ENCODE measurements at places on chromosomes 13 and 19.

GRCh38 chr19:28567834-28568233 is 645.1 kb downstream of the UQCRFS1 start:
- no peak for DNase-seq

GRCh38 chr13:20035130-20035529 is 76.6 kb downstream of the ZMYM2 start:
- no peak for DNase-seq

DNA sequence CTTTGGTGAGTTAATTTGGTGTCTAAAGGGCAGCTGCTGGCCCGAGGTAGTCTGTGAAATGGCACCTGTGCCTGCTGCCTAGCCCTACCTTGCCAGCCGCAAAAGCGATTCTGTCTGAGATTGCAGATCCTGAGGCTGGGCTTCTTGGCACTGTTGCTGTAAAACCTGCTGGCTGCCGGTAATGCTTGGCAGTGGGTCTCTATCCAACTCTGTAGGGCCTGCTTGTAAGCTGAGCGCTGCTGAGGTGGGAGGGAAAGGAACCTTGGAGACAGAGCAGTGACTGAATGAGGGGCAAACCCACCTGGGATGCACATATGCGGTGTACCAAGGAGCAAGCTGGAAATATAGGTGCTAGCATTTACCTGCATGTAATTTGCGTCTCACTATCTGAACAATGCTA is 11.7 kb downstream of the LCP1 start:
- no peak for DNase-seq

DNA sequence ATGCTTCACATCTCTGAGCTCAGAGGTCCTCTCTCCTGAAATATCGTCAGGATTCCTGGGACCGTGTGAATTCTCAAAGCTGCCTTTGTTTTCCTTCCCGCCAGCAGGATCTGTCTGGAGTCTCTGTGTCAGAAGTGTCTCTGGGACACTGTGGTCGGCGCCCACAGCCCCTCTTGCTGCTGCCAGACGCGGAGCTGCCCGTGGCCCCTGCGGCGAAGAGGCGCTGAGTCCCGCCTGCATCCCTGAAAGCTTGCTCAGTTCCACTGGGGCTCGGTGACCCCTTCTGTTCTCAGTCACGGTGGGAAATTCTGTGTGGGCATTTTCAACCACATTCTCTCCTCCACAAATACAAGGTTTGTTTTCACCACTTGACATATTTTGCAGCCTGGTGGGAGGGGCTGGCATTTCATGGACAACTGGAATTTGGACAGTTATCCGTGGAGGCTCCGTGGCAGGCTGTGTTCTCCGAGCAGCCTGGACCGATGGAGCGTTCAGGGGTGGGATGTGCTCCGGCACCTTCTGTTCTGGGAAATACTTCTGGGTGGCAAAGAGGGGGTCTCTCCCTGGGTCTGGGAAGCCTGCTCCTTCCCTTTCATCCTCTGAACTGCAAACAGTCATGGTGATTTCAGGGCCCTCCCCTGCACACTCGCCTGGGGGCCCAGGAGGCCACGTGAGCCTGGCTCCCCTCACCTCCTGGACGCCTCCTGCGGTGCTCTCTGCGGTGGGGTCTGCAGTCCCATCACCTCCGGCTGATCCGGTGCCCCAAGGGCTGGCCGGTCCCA is 42.6 kb upstream of the GRTP1 start:
- no peak for DNase-seq

DNA sequence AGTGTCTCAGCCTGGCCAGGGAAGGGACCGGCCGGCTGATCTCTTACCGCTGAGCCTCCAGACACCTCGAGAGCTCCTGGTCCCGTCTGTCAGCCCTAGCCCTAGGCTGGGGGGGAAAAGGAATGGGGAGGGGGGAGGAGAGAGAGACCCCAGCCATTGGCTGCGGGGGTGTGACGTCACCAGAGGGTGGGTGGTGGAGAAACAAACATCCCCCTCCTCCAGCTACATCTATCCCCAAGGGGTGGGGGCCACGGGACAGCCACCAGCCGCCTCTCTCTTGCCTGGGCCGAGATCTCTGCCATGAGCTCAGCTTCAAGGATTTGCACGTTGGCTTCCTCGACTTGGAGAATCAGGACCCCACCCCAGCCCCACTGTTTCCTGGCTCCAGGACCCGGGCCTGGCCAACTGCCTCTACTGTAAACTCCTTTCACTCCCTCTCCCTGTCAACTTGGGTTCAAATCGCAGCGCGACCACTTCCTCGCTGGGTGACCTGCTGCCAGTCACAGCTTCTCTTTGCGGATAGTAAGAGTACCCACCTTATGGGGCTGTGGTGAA is at the start of gene PRX:
TSS of gene PRX (minus strand) at position 88 of the 555 bp plus-strand sequence. CDS start 5,446 bp downstream, outside the sequence.
- no peak for DNase-seq

DNA sequence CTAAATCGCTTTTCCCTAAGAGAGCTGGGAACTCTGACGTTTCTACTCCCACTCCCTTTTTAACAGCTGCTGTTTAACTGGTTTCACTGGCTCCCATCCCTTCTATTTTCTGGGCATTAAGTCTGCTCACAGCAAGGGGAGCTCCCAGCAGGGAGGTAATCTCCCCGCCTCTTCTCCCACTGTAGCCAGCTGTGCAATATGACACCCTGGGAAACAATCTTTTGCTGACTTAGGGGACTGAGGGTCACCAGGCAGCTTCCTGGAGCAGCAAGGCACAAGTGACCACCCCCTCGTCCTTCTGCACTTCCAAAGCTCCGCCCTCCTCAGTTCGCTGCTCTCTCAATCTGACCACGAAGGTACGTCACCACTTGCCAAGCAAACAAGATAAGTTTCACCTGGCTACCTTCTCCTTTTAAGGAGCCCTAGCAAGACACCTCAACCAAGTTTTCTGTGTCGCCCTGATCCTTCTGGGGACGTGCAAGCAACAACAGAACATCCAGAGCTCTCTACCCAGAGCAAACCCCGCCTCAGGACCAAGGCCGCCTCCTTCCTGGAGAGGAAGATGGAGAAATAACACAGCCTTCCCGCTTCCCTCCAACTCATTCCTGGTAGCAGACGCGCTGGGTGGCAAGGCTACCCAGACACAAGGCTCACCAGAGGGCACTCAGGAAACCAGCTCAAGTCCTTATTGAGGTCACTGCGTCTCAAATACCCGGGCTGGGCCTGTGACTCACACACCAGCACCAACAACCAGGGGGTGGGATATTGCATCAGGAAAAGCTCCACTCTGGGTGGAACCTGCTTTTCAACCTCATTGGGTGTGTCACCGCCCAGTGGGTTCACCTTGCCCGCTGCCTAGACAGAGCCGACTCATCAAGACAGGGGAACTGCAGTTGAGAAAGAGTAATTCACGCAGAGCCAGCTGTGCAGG is 92.4 kb downstream of the STK24 start:
- DNase-seq: peak; percentile 38

- no peak for DNase-seq
These were observed 223.4 kb upstream of the HTR2A start for GRCh38 chr13:47120282-47120681.

DNA sequence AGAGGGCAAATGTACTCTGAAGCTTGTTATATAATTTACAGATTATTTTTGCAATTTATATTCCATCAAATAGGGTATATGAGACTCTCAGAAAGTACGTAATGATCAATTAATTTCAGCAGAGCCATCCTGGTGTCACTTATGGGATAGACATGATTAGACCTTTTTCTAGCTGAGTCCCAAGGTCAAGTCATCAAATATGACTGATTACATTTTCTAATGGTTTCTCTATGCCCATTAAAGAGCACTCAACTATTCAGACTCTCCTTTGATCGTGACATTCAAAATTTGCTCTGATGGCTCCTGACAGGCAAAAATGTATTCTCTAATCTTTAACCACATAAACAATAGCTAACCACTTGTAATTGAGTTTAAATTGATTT is 469.2 kb downstream of the COG6 start:
- no peak for DNase-seq

DNA sequence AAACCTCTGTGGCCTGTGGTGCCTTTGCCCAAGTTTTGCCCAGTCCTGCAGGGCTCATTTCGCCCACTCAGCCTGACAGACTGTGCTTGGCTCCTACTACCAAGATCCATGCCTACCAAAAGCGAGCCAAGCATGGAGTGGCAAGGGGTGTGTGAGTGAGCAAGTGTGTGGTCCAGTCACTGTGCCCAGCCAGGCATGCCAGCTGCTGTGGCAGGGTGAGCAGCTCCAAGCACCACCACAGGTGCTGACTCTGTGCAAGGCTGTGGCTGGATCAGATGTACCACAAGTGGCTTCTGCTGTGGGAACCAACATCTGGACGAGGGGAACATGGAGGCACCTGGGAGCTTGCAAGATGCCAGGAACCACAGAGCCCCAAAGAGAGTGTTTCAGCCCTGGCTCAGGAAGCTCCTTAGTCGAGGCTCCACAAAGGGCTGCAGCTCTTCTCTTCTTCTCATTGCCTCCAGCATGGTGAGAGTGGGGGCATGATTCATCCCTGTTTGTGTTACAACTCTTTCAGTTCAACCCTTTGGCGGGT is 1564.2 kb upstream of the MIR17HG start:
- DNase-seq: no peak

- no peak for DNase-seq
These were observed 71.3 kb upstream of the C13orf46 start for GRCh38 chr13:114045113-114045735.

- no peak for DNase-seq
These were observed 350.5 kb downstream of the KCNRG start for GRCh38 chr13:50365408-50366391.

- DNase-seq: no peak
These were observed 40.5 kb downstream of the FAM124A start for GRCh38 chr13:51262501-51263211.

DNA sequence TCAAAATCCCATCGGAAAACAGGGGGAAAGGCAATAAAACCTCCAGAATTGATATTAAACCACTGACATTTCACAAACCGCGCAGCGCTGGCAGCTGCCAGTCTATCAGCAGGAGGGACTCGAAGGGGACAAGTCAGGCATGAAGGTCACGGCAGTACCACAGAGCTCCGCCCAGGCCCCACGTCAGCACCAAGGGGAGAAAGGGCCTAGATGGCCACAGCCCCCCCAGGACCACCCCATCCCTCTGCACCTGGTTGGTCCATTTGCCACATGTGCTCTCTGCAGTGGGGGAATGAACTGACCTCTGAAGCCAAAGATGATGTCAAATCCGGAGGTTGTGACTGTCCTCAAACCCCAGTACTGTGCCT is 9.5 kb upstream of the VSTM2B start:
- no peak for DNase-seq

DNA sequence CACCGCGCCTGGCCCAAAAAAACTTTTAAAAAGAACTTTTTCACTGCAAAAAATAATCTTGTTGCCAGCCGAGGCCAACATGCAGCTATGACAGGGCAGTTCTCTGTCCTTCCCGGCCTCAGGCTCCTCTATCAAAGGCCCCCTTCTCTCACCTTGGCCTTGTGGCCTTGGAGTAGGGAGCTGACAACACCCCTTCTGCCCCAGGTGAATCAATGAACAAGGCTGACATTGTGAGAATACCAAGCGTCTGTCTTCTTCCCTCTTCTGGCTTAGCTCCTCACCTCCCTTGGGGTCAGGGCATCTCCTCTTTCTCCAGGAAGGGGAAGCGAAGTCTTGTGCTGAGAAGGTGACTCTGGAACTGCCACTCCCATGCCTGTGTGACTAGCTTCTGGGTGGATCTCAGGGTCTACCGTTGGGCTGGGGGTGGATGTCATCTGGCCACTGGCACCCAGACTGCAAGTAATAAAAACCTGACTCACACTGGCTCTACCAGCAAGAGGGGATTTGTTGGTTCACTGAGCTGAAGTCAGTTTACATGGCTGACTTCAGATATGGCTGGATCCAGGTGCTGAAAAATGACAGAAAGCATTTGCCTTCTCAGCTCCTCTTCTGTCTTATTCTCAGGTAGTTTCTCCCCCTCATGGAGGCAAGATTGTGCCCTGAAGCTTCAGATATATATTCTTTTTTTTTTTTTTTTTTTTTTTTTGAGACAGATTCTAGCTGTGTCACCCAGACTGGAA is 6.3 kb downstream of the C19orf38 start:
- DNase-seq: no peak

DNA sequence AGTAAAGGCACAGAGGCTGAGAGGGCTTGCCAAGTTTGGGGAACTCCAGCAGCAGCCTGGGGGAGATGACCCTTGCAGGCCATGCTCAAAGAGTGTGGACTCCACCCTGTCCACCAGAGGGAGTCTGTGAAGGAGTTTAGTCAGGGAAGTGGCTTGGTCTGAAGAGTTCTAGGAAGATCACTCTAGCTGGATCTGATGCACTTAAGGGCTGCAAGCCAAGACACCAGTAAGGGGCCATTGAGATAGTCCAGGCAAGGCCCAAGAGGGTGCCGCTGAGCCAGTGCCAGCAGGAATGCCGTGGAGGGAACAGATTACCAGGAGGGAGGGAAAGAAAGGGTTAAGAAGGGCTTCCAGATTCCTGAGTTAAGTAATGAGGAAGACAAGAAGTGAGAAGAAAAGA is 68.7 kb downstream of the ZAR1L start:
- DNase-seq: peak; percentile 3

DNA sequence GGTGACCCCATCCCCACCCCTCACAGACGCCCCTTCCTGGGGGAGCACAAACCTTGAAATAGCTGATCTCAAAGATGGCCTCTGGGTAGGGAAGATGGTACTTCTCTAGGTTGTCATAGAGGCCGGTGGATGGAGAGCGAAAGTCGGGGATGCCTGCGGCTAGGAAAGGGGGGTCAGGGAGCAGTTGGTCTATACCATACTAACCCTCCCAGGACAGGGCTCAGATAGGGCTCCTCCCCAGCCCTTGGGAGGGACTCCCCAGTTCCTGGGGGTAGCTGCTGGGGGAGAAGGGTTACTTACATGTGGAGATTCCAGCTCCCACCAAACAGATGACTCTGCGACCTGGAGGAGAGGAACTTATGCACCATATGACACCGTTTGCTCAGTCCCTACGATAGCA is 9.6 kb downstream of the SIRT2 start:
- DNase-seq: no peak

GRCh38 chr13:35917942-35918645 is 213.1 kb downstream of the DCLK1 start:
- no peak for DNase-seq

- no peak for DNase-seq
These were observed 83.8 kb downstream of the CRYL1 start for GRCh38 chr13:20441879-20442278.

GRCh38 chr19:1882786-1883692 is 2.3 kb downstream of the ABHD17A start:
- DNase-seq: no peak

DNA sequence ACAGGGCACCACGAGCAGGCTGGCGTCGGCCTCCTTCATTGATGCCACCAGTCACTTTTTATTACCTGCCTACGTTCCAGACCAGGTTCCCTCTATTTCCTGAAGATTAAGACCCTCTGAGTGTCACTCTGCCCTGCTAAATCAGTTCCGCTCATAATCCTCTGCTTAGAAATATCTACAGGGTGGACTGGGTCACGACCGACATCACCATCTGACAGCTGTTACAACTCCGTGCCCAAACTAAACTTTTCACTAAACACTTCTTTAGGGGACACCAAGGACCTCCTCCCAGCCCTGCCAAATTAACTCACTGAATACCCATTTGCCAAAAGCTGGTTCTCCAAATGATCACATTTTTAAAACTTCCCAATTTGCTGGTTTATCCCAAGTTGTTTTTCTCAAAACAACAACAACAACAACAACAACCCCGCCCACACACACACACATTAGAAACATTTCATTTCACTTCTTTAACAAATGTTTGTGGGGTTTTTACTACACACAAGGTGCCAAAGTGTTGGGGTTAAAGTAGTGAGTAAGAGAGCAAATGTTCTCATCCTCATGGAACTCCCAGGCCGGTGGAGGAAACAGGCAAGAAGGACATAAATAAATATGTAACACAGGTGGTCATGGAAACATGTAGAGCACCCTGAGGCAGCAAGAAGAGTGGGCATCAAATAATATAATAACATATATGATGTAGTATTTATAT is 72.0 kb upstream of the PEG3 start:
- no peak for DNase-seq

- no peak for DNase-seq
These were observed 10.3 kb downstream of the PALM start for GRCh38 chr19:718991-719512.

Data from activated CD8-positive, alpha-beta memory T cell treated with anti-CD3 and anti-CD28 coated beads for 48 hours (primary cell).